ENCODE measurements at places on chromosomes 3 and 15.
A peak's percentile ranks its signal among the peaks of the same experiment; 100 is the strongest.

DNA sequence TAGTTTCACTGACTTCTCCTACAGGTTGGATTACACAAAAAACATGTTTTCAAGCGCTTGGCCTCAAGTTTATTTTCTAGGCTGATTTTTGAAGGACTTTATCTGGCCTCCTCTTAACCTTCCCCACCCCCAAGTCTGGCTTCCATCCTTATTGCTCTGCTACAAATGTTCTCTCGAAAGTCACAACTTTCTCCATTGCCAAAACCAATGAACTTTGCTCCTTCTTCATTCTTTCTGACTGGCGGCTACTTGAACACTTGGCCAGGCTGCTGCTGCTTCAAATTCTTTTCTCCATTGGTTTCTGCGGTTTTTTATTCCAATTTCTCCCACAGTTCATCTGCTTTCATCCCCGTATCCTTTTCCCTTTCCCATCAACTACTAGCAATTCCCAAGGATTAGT is 106.6 kb downstream of the TOP2B start:
- DNase-seq: no peak

DNA sequence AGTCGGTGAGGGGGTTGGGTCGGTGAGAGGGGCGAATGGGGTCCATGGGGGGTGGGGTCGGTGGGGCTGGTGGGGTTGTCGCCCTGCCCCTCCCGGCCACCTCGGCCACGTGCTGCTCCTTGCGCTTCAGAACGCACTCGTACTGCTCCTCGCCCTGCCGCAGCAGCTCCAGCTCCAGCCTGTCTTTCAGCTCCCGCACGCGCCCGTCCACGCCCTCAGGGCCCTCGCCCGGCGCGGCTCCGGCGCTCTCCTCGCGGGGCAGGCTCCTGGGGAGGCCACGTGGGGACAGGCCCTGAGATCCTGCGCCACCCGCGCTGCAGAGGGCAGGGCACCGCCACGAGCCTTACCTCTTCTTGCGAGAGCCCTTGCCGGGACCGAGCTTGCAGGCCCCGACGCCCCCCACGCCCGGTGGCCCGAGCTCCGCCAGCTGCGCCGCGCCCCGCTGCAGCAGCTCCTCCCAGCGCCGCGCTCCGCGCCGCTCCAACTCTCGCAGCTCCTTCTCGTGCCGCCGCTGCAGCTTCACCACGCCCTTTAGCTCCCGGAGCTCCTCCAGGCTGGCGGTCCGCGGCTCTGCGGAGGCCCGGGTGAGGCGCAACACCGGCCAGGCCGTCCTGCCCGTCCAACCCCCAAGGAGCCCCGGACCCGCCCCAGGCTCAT is 8.2 kb upstream of the ANKRD63 start:
- DNase-seq: peak; percentile 84

- DNase-seq: peak; percentile 42
These were observed 1.4 kb downstream of the GATA2 start for GRCh38 chr3:128491691-128491940.

DNA sequence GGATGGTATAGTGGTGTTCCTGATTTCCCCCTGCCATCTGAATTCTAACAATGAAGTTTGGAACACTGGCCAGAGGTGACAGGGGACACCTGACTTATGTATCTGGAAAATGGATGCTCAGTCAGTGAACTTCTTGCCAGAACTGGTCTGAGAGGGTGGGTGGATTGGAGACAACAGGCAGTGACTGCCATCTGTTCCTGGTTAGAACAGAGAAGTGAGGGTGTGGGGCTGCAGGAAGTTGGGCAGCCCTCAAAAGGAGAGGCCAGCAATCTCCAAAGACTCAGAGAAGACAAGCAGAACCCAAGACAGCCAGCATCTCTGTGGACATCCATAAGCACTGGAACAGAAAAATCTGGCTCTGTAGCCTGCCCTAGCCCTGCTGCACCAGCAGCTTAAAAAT is 50.5 kb downstream of the ANP32A start:
- DNase-seq: no peak

DNA sequence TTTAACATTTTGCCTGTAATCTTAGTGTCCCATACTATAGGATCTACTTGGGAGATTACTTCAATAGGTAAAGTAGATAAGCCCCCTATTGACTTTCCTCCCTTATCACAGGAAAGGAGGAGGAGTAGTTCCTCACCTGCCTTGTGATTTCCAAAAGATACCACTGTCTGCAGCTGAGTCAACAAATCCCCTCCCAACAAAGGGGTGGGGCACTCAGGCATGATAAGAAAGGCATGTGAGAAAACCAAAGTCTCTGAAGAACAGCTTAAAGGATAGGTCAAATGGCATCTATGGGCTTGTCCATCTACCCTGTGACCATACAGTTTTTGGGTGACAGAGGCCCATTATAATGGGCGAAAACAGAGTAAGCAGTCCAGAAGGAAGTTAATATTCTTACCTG is 71.3 kb upstream of the WNT7A start:
- DNase-seq: no peak

DNA sequence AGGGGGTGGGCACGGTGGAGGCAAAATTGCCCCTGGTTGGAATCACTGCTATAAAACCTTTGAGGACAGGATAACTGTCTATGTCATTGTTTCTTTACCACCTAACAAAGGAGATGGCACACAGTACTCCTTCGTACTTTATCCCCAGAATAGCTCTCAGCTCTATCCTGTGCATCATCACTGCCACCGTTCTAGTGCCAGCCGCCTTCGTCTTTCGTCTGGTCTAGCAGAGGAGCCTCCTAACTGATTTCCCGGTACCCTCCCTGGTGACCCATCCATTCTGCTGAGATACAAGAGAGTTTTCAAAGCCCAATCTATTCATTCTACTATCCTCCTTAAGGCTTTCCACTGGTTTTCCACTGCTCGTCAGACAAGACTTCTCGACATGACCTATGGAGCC is 67.9 kb upstream of the PRICKLE2 start:
- DNase-seq: no peak

- DNase-seq: no peak
These were observed 170.8 kb downstream of the MOBP start for GRCh38 chr3:39638301-39638700.

DNA sequence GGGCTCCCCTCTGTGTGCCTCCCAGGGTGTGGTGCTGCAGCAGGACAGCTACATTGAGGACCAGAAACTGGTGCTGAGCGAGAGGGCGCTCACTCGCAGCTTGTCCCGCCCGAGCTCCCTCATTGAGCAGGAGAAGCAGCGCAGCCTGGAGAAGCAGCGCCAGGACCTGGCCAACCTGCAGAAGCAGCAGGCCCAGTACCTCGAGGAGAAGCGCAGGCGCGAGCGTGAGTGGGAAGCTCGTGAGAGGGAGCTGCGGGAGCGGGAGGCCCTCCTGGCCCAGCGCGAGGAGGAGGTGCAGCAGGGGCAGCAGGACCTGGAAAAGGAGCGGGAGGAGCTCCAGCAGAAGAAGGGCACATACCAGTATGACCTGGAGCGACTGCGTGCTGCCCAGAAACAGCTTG is 53.7 kb downstream of the KLHL25 start:
- no peak for DNase-seq

DNA sequence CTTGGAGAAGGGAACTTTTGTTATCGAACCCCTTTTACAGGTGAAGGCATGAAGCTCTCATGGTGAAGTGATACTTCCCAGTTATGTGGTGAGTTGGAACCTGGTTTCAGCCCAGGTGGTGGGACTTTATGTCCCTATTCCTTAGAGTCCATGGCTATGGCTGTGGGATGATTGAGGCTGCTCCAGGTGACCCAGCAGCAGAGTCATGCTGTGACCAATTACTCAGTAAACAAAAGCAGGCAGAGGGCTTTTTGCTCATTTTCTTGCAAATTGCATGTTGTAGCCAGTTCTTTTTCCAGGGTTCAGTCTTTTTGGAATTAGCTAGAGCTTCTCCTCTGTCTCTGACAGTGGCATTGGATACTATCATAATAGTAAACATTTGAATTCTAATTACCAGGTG is 70.7 kb downstream of the CACNA2D3 start:
- DNase-seq: no peak

- DNase-seq: no peak
These were observed 76.8 kb downstream of the TNIK start for GRCh38 chr3:171383206-171384018.

GRCh38 chr15:28981351-28981720 is 95.6 kb downstream of the APBA2 start:
- no peak for DNase-seq

DNA sequence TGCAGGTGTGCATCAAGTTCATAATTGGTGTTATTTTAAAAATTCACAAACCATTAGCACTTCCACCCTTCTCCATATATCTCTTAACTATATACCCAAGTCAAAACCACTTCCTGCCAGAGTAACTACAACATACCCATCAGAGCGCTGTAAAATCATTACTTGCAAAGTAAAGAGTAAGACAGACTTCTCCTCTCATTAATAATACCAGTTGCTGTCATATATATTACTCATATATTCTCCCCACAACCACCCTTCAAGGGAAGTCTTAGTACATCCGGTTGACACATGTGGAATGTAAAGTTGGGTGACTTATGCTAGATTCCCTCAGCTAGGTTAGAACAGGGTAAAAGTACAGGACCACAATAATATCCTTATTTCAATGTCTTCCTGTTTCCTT is 5.6 kb downstream of the TERC start:
- DNase-seq: no peak

- no peak for DNase-seq
These were observed 33.3 kb upstream of the HACD2 start for GRCh38 chr3:123618076-123618708.

GRCh38 chr3:142975316-142975995 is 12.0 kb upstream of the PAQR9 start:
- DNase-seq: no peak

DNA sequence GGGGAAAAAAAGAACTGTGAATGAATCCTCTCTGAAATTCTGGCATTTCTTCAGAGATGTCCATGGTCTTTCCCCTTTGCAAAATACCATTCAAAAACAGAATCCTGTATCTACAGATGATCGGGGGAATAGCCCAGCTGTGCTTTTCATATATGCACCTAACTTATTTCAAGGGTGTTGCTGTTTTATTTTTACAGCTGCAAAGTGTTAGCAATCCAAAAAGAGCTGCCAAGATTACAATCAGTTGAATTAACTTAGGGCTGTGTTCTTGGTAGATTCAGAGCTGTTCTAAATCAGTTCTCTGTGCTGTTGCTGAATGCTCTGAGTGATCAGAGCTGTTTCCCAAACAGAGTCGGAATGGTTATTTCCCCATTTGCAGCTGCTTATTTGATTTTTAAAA is 175.7 kb upstream of the SEMA6D start:
- DNase-seq: no peak

- DNase-seq: no peak
These were observed 26.4 kb upstream of the SKIL start for GRCh38 chr3:170331143-170331542.

DNA sequence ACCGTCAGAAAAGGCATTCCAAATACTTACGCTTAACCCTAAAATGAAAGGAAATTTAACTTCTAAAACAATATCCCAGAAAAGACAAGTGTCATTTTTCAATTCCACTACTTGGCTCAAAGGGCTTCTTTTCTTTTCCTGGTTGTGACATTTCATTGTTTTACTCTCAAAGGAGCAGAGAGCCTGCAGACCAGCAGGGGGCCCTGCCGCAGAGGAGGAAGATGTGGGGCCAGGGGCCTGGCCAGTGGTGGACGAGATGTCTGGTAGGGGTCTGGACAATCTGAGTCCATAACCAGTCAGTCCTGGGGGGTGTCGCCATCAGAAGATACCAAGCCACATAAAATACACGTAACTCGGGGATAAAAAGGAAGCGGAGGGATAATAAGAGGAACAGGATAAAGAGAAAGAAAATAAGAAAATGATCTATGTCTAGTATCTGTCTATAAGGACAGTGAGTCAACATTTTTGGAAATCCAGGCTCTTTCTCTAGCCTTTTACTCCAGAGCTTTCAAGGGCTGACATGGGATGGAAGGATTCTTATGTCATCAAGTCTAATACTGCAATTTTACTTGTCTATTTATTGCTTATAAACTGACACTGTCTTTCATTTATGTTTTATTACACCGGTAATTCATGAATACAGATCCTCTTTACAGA is 54.2 kb upstream of the ARHGEF3 start:
- no peak for DNase-seq

DNA sequence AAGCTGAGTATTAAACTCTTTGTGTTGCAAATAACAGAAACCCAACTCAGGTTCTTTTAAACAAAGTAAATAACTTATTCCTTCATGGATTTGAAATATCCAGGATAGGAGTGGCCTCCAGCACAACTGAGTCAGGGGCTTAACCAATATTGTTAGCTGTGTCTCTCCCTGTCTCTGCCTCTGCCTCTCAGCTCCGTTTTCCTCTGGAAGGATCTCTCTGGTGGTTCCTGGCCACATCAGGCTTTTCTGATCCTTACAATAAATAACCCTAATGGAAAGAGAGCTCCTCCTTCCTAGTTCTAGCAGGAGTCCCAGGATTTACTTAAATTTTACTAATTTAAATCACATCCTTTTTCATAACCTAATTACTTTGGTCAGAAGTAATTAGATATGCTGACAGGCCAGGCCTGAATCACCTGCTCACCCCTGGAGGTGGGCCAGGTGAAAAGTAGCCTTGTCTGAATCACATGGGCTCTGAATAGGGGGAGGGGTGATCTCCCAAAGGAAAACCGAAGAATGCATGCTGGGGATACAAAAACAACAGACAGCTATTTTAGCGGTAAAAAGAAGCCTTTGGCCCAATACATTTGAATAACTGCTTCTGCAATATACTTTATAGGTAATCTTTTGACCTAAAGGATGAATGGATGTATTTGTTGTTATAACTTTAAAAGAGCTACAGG is 75.4 kb downstream of the REC114 start:
- peak; percentile 29 for DNase-seq

DNA sequence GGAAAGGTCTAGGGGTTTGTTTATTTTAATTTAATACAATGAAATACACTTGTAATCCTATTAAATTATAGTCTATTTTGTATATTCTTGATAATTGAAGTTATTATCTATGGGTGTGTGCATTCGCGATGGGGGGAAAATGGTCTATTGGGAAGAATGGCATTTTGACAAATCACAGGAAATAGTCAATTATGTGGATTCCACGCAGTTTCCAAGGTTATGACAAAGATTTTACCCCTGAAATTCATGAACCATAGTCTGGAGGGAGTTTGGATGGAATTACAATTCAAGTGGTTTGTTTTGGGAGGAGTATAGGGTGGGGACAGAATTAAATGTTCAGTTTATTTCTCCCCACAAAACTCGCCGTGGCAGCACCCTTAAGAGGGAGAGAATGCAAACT is 66.5 kb downstream of the RBMS3 start:
- DNase-seq: no peak

GRCh38 chr15:23566071-23566554 is 639 bp downstream of the MKRN3 start:
- no peak for DNase-seq
